NCI-H82 (cell line): ENCODE measurements at places on chromosomes 4 and X.
A peak's percentile ranks its signal among the peaks of the same experiment; 100 is the strongest.

- no peak for DNase-seq
These were observed 27.1 kb downstream of the TSC22D3 start for GRCh38 chrX:107748506-107748905.

- no peak for DNase-seq
These were observed 19.3 kb upstream of the ZNF81 start for GRCh38 chrX:47817421-47817820.

DNA sequence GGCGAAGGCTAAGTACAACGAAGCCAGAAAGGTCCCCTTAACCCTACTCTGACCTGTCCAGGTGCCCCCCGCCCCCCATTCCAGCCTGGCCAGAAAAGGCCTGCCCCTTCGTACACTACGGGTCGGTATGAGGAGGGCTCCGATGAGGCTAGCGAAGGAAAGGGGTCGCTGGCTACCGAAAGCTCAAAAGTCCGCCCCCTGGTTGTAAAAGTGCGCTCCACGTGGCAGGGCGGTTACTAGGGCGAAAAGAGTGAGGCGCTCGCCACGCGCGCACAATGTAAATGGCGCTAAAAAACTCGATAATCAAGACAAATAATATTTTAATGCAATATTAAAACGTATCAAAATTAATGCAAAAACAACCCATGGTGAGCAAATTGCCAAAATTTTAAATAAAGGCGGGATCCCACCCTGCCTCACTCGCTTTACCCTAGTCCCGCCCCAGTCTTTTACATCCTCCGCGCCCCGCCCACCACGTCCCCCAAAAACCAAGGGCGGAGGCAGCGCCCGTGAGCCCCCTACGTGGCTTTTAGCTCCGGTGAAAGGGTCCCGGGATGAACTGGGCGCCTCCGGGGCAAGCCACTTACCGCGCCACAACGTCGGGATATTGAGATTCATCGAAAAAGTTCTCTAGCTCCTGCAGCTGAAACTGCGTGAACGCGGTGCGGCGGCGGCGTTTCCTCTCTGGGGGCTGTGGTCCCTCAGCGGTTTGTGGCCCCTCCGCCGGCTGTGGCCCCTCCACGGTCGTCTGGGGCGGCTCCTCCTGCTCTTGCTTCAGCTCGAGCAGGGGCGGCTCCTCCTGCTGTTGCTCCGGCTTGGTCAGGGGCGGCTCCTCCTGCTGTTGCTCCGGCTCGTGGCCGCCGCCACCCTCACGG is 929 bp downstream of the ESX1 start:
- peak; percentile 62 for DNase-seq

DNA sequence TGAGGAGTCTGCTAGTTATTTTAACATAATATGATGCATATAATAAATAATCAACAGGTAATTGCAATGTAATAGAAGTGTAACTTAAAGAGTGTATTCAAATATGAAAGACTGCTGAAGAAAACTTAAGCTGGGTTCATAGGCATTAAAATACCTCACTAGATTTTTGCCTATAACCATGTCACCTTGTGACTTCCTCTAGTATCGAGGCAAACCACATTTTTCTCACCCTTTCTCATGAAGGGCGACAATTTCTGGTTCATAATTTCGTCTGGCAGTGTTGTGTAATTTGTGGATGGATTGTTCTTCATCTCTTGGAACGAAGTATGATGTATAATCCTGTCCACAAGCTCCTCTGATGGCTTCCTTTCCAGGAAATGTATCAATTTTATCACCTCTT is 16.0 kb downstream of the SULT1E1 start:
- no peak for DNase-seq

DNA sequence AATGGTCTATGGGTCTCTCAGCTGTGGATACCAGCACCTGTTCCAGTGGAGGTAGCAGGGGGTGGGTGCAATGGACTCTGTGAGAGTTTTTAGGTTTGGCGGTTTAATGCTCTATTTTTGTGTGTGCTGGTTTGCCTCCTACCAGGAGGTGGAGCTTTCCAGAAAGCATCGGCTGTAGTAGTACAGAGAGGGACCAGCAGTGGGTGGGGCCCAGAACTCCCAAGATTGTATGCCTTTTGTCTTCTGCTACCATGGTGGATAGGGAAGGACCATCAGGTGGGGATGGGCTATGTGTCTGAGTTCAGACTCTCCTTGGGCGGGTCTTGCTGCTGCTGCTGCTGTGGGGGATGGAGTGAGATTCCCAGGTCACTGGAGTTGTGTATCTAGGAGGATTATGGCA is 557.2 kb upstream of the GRID2 start:
- peak; percentile 11 for DNase-seq

- peak; percentile 86 for DNase-seq
These were observed 16.9 kb downstream of the WDR1 start for GRCh38 chr4:10099499-10100325.

GRCh38 chr4:73577371-73577770 is 42.9 kb downstream of the RASSF6 start:
- DNase-seq, result no peak

DNA sequence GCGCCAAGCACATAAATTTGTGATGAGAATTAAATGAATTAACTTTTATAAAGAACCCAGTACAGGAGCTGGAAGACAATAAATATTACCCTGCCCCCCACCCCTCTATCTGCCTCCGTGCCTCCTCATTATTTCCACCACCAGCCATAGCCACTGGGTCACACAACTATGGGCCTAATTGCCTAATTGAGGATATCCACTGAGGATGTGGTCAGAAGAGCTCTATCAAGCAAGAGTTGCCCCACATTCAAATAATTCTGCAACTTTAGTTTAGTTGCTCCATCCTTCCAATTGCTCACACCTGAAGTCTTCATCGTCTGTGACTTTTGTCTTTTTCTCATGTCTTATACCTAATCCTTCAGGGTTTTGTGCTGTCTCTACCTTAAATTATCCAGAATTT is 9.5 kb upstream of the CXCL8 start:
- no peak for DNase-seq

DNA sequence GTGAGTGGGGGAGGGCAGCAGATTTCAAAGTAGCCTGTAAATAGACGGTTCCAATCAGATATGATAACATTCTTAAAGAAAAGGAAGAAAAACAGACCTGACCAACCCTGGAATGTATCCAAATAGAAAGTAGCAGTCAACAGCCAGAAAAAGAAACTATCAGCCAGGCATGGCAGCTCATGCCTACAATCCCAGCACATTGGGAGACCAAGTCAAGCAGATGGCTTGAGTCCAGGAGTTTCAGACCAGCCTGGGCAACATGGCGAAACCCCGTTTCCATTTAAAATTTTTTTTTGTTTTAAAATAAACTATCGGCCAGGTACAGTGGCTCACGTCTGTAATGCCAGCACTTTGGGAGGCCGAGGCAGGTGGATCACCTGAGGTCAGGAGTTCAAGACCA is 125.0 kb downstream of the THOC2 start:
- no peak for DNase-seq

GRCh38 chr4:78510681-78511080 is 40.9 kb upstream of the ANXA3 start:
- no peak for DNase-seq

GRCh38 chr4:88063634-88064296 is 56.3 kb downstream of the PKD2 start:
- no peak for DNase-seq

DNA sequence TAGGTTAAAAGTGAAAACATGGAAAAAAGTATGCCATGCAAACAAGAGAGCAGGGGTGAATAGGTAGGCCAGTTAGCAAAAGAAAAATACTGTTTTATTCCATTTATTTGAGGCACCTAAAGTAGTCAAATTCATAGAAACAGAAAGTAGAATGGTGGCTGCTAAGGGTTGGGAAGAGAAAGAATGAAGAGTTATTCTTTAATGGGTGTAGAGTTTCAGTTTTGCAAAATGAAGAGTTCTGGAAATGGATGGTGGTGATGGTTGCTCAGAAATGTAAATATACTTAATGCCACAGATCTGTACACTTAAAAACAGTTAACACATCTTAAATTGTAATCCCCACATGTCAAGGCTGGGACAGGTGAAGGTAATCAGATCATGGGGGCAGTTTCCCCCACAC is 29.7 kb downstream of the PARM1 start:
- DNase-seq, result no peak
